ENCODE measurements at places on chromosomes 4 and X. TPM values are rescaled to one million over a fixed set of nuclear protein-coding genes. Genes with fewer than 3 reads are reported as not detected.
A peak's percentile ranks its signal among the peaks of the same experiment; 100 is the strongest.

UGT2B11 gene
- total RNA-seq, result not detected

SLC49A3 gene
- total RNA-seq, result 10.5 TPM

CXorf49 gene
- not detected for total RNA-seq

SSX4 gene
- not detected for total RNA-seq

FAM47E gene
- total RNA-seq, result 1.2 TPM

- H3K27me3 ChIP-seq, result no peaks in the 10 kb centered on the region
- H3K27ac ChIP-seq, result no peak overlapping the region
- no peaks in the 10 kb centered on the region for H3K4me1 ChIP-seq
- H3K36me3 ChIP-seq, result no peaks in the 10 kb centered on the region
- no peak for DNase-seq
Measured at GRCh38 chrX:41067721-41068120, 17.5 kb upstream of the USP9X start.

- no peak overlapping the region for H3K27ac ChIP-seq
- H3K36me3 ChIP-seq, result no peaks in the 10 kb centered on the region
- no peak for DNase-seq
- peaks cover 31% of the 10 kb centered on the region for H3K27me3 ChIP-seq
- H3K4me3 ChIP-seq, result no peak overlapping the region
Measured at GRCh38 chr4:1087371-1087770, 26.0 kb downstream of the RNF212 start.

DNA sequence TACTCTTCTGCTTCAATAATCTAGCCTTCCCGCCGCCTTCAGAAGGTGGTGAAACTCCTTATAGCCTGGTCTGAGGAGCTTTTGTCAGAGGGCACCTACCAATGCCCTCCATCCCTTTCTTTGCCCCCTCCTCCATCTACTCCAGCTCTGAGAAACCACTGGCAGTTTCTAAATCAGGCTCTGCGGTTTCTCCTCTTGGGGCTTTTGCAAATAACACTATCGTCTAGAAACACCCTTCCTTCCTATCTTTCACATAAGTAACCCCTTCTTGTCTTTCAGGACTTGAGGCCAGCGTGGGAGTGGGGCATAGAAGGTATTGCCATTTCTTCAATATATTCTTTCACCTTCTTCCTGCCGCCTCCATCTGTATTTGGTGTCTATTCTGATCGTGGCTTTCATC, 1.2 kb upstream of the EFHC2 start:
- peak overlapping the region; percentile 73 for H3K4me3 ChIP-seq
- no peak for DNase-seq
- peaks cover 7% of the 10 kb centered on the region for H3K4me1 ChIP-seq

- no peak overlapping the region for H3K4me3 ChIP-seq
- H3K27ac ChIP-seq, result peak overlapping the region; percentile 94
- H3K4me1 ChIP-seq, result peaks cover 22% of the 10 kb centered on the region
- no peaks in the 10 kb centered on the region for H3K27me3 ChIP-seq
Measured at GRCh38 chr4:88792268-88792781, 94.7 kb upstream of the NAP1L5 start.

- H3K4me3 ChIP-seq, result peak overlapping the region; percentile 57
- H3K4me1 ChIP-seq, result peaks cover 29% of the 10 kb centered on the region
- peaks cover 13% of the 10 kb centered on the region for H3K36me3 ChIP-seq
- no peaks in the 10 kb centered on the region for H3K27me3 ChIP-seq
- no peak for DNase-seq
- peak overlapping the region; percentile 62 for H3K27ac ChIP-seq
Measured at GRCh38 chr4:40058854-40059253, 2.2 kb downstream of the N4BP2 start.

DNA sequence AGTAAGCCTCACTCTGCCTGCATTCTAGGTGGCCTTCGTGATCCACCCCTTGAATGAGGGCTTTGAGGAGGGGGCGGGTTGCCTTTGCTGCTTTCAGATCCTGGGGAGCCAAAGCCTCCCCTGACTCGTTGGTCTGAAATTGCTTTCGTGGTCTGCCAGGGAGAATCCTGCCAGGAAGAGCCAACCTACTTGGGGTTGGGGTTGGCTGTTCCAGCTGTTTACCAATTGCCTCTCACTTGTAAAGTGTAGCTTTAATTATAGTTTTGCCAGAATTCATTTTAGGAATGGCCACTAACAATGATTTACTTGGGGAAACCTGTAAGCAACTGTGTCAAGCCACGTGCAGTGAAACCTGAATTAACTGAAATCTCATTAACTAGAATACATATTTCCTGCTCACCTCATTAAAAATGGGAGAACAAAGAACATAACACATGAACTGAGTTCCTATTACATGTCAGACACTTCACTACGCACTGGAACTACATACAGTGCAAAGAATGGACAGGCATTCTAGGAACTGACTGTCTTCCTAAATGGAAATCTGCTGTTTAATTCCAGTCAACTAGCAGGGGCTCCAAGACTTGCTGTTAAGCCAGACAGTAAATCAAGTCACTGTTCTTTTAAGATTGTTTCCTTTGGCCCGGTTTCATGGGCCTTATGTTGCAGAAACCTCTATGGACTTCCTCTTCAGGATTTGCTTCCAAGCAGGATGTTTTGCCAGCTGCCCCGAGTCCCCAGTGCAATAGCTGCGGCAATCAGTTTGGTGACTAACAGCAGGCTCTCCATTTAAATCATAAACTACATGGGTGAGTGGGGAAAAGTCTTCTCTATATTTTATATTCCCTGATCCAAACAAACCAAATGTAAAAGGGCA, 16.4 kb upstream of the NKRF start:
- peaks cover 10% of the 10 kb centered on the region for H3K36me3 ChIP-seq
- H3K4me3 ChIP-seq, result no peak overlapping the region
- DNase-seq, result no peak
- peak overlapping the region; percentile 30 for H3K27ac ChIP-seq
- H3K27me3 ChIP-seq, result no peaks in the 10 kb centered on the region

GRCh38 chr4:75179510-75179909, 246.6 kb downstream of the PARM1 start:
- no peak overlapping the region for H3K4me3 ChIP-seq
- H3K27me3 ChIP-seq, result peaks cover 3% of the 10 kb centered on the region
- no peak for DNase-seq
- no peaks in the 10 kb centered on the region for H3K36me3 ChIP-seq
- H3K4me1 ChIP-seq, result no peaks in the 10 kb centered on the region

GRCh38 chr4:37988670-37989069, 28.5 kb downstream of the PTTG2 start:
- H3K36me3 ChIP-seq, result peaks cover 7% of the 10 kb centered on the region
- no peak overlapping the region for H3K4me3 ChIP-seq
- peaks cover 54% of the 10 kb centered on the region for H3K4me1 ChIP-seq

DNA sequence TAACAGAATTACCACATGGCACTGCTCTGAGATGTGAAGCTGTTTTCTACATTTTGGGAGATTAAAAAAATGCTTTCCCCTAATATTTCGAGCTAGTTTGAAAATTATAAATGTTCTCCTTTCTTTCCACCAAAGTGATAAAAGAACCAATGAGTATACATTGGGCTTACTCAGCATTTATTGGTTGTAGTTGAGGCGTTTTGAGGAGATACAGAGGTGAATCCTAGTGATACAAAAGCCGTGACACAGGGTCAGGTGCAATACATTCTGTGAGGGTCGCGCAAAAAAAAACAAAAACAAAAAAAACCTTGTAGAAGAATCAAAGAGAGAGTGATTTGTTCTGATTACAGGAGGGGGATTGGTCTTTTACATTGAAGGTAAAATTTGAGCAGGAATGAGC, 32.4 kb upstream of the CYP4V2 start:
- DNase-seq, result no peak
- H3K4me3 ChIP-seq, result no peak overlapping the region
- no peaks in the 10 kb centered on the region for H3K4me1 ChIP-seq
- H3K27me3 ChIP-seq, result no peaks in the 10 kb centered on the region

DNA sequence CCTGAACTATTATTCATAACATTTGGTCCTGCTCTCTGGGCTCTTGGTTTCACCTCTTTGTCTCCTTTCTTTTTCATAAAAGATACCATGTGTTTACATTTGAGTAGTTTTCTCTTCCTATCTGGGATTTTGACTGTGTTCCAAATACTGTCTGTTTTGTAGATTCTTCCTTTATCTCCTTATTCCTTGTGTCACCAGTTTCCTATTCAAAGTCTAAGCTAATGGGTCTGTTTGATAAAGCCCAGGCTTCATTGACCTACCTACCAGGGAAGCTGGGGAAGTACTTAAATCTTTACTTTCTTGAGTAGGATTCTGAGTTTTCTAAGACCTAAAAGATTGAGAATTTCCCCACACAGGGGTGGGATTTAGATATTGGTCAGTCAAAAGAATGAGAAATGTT, 409.5 kb downstream of the RAPGEF2 start:
- H3K4me3 ChIP-seq, result no peak overlapping the region
- no peak for DNase-seq
- H3K27me3 ChIP-seq, result no peaks in the 10 kb centered on the region
- H3K4me1 ChIP-seq, result peaks cover 19% of the 10 kb centered on the region
- no peak overlapping the region for H3K27ac ChIP-seq
- no peaks in the 10 kb centered on the region for H3K36me3 ChIP-seq

DNA sequence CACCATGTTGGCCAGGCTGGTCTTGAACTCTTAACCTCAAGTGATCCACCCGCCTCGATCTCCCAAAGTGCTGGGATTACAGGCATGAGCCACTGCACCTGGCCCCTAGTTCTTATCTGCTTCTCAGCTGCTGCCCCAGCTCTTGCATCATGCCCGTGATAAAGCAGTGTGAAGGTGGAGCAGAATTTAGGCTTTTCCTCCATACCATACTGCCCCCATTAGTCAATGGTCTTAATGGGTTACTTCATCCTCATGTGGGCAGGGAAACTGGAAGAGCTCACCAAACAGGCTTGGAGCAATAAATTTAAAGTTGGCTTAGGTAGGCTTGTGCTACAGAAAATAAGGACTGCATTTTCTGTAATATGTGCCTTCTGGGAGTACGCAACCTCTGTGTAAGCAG, 636.9 kb upstream of the BOD1L1 start:
- no peaks in the 10 kb centered on the region for H3K27me3 ChIP-seq
- H3K4me1 ChIP-seq, result no peaks in the 10 kb centered on the region
- H3K4me3 ChIP-seq, result no peak overlapping the region

GRCh38 chr4:68592673-68593072, 16.6 kb upstream of the UGT2B17 start:
- H3K36me3 ChIP-seq, result no peaks in the 10 kb centered on the region
- no peaks in the 10 kb centered on the region for H3K27me3 ChIP-seq
- H3K4me3 ChIP-seq, result no peak overlapping the region
- no peak for DNase-seq
- peaks cover 43% of the 10 kb centered on the region for H3K4me1 ChIP-seq
- no peak overlapping the region for H3K27ac ChIP-seq

GRCh38 chr4:185108669-185109068, 34.4 kb upstream of the SLC25A4 start:
- no peaks in the 10 kb centered on the region for H3K36me3 ChIP-seq
- peaks cover 3% of the 10 kb centered on the region for H3K4me1 ChIP-seq
- peaks cover 2% of the 10 kb centered on the region for H3K27me3 ChIP-seq
- H3K27ac ChIP-seq, result no peak overlapping the region
- DNase-seq, result no peak
- H3K4me3 ChIP-seq, result no peak overlapping the region

GRCh38 chr4:74934016-74934831, 1.3 kb downstream of the PARM1 start:
- peaks cover 89% of the 10 kb centered on the region for H3K27me3 ChIP-seq
- peaks cover 23% of the 10 kb centered on the region for H3K4me1 ChIP-seq
- H3K27ac ChIP-seq, result no peak overlapping the region
- H3K4me3 ChIP-seq, result peak overlapping the region; percentile 82
- no peak for DNase-seq
